Ureter (tissue), 1 donor: ENCODE measurements at places on chromosomes 12 and 14. TPM values are rescaled to one million over a fixed set of nuclear protein-coding genes. Genes with fewer than 3 reads are reported as not detected.

GRCh38 chr12:26058818-26059217, 66.0 kb downstream of the BHLHE41 start:
- DNase-seq, result no peak

GRCh38 chr12:60209933-60210332, 614.1 kb downstream of the SLC16A7 start:
- DNase-seq, result no peak

Gene NEK9
- total RNA-seq, result 89.2 TPM

- peak; percentile 50 for DNase-seq
Measured at GRCh38 chr14:91830777-91831176, 36.6 kb downstream of the TC2N start.

Gene SERPINA9
- total RNA-seq, result not detected

- no peak for DNase-seq
Measured at GRCh38 chr14:105399466-105399775, 1.1 kb downstream of the TEX22 start.

Gene ASCL4
- total RNA-seq, result not detected

- no peak for DNase-seq
Measured at GRCh38 chr14:92647797-92648279, 100.6 kb downstream of the LGMN start.

DNA sequence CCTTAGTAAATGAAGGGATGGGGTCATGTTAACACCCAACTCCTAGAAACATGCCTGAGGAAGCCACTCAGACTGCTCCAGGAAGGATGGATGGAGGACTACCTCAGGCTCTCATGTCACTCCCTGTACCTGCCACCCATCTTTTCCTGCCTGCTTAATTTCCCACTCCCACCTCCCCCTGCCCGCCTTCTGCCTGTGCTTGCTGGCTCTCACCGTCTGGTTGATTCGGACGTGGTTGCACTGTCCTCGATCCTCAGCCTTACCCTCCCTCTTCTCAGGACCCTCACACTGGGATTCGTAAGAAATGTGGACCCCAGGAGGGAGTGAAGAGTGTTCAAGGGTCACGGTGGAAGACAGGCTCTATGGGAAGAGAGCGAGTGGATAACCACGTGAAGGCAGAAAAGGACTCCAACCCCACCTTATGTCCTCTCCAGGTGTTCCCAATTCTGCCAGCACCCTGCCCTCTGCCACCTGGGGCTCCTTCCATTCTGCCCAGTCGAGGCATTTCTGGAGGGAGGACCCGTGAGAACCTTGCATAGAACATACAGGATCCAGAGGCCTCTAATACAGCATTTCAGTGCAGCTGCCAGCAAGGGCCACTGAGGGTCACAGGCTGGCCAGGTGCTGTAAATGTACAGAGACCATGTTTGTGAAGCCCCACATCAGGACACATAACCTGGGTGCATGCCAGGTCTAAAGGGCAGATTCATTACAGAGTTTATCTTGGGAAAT, 12.9 kb downstream of the ITGB7 start:
- no peak for DNase-seq

Gene COX8C
- total RNA-seq, result not detected

- no peak for DNase-seq
Measured at GRCh38 chr12:46391630-46392029, 19.1 kb upstream of the SLC38A2 start.

- peak; percentile 61 for DNase-seq
Measured at GRCh38 chr12:114530417-114530816, 124.5 kb upstream of the TBX5 start.

- DNase-seq, result no peak
Measured at GRCh38 chr14:76636602-76637001, 124.7 kb upstream of the VASH1 start.

Gene NYNRIN
- total RNA-seq, result 32.7 TPM

Gene TPH2
- not detected for total RNA-seq

DNA sequence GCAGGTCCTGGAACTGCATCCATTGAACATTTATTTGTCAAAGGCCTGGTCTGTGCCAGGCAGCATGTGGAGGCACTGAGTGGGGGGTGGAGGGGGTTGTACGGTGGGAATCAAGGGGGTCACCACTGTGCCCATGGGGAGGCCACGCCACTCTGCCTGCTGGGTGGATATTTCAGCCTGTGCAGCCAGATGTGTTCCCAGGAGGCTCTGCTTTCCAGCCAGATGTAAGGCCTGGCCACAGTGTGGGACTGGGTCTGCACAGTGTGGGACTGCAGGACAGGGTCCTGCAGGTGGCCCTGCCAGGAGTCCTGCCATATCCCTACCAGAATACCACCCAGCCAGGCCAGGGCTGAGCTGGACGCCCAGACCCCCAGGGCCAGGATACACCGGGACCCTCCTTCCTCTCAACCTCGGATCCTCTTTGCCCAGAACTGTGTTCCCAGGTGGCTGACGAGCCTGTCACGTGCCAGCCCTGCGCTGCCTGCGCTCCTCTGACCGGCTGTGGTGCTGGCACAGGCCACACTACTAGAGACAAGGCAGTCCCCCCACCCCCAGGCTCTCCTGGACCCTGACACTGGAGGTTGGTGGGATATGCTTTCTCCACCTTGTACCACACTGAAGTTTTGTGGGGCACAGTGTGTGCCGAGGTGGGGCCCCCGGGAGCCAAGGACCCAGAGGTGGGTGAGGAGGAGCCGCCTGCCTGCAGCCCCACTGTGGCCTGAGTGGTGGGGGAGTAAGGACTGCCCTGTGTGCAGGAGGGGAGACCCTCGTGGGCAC, 17.5 kb downstream of the XRCC3 start:
- no peak for DNase-seq

Gene KCNC2
- not detected for total RNA-seq

DNA sequence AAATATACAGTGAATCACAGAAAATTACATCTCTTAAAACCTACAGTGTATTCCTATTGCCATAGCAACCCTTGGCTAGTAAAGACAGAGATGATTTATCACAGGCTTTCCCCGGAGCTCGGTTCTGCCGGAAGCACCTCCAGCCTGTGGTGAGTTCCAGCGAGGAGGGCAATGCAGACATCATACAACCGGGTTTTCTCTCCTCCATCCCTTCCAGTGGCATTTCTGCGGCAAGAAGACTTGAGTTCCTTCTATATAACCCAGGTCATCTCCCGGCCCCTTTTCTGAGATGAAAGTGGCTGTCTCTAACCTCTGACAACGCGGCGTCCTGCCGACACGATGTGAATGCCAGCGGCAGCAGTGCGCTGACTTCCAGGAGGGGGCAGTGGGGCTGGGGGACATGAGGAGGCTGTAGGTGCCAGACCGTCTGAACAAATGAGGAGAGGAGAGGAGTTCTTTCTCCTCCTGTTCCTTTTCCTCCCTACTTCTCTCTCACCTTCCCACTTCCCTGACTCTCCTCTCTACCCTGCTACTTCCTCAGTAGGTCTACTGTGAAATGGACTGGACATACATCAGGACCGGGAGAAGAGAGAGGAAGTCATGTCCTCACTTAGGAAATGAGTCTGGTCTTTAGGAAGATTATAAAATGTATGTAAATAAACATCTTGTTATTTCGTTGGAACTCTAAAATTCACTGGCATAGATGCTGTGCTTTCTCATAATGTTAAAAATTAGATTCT, 68.6 kb upstream of the MAX start:
- DNase-seq, result no peak

Gene ZC2HC1C
- total RNA-seq, result 3.0 TPM

GRCh38 chr12:119176267-119177055, 2.3 kb upstream of the HSPB8 start:
- DNase-seq, result peak; percentile 91

GRCh38 chr14:89826596-89826995, 127.9 kb downstream of the EFCAB11 start:
- DNase-seq, result no peak

DNA sequence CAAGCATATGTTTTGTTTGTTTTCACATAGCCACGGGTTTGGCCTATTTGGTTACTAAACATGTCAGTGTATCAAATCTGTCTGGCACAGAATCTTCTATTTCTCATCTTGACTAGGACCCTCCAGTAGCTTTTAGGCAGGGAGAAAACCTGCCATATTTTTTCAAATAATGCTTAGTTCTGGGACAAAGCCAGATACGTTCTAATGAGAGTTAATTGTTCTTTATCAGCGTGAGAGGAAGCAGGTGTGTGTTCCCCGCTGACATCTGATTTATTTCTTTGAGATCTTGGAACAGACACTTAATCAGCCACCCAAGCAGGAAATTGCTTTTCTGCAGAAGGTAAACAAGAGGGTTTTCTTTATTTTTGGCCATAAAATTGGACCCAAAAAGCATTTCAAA, 54.8 kb downstream of the GOLGA5 start:
- no peak for DNase-seq

DNA sequence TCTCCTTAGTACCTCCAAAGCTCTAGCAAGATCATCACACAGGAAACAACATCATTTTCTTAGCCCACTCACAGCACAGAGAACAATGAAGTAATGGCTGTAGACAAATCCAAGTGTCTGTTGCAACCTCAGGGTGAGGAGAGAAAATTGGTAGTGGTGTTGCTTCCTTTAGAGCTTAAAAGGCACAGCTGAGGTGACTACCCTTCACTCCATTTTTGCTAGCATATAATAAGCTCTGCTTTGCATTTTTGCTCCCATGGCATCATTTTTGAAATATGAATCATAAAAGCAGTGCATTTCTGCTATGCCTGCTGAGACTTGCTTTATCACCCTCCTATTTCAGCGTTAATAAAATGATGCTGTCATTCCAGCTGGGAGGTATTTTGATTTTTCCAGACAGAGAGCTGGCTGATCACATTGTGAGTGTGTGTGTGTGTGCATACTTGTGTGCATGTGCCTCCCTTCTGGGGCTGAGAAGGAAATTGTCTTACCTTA, 18.5 kb upstream of the PCNX1 start:
- no peak for DNase-seq
